ENCODE measurements at places on chromosomes 4 and X.

DNA sequence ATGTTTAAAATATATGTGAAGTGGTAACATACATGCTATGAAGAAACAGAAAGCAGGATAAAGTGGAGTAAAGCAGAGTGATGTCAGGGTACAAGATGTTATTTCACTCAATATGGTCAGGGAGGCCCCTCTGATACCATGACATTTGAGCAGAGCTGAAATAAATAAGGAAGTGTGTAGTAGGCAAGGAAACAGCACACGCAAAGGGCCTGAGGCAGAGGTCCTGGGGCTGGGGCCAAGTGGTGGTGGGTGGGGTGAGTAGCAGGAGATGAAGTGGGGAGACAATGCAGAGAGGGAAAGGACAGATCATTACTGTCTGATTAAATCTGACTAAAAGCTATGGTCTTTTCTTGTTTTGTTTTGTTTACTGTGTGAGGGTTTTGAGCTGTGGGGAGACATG lies 61.1 kb downstream of the FAM13A start:
- DNase-seq: no peak

DNA sequence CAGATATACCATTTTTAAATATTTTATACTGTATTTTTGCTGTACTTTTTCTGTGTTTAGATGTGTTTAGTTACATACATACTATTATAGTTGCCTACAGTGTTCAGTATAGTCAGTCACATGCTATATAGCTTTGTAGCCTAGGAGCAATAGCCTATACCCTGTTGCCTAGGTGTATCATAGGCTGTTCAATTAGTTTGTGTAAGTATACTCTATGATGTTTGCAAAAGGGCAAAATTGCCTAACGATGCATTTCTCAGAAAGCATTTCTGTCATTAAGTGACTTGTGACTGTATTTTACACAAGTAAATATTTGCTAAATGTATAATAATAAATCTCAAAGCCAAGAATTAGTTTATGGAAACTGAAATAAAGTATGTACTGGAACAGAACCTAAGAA lies 9.5 kb downstream of the ETFDH start:
- DNase-seq: no peak

DNA sequence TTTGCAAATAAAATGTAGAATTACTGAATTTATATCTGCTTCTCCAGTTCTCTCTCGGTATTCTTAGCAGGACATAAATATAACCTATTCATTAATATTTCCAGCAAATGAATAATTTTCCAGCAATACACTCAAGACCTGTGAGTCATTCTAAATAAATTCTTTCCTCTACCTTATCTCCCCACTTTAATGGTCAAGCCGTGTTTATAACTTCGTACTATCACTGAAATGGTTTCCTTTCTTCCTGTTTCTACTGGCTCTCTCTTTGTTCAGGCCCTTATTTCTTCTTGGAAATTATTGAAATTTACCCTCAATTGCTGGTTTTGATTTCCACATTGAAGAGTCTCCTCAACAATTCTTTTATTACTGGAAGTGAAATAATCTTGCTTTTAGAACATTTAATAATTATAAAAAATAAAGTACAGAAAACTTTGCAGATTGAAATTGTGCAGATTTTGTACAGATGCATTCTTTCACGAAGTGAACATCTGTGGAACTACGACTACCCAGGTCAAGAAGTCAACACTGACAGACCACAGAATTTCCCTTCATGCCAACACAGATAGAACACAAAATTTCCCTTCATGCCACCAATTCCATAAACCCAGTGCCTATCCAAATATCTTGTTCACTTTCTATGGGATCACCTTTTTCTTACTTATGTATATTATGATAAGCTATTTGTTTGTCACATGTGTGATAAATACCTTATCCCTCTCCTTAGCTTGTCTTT lies 205.7 kb downstream of the FAT4 start:
- DNase-seq: peak; percentile 7

- peak; percentile 21 for DNase-seq
Observed at GRCh38 chr4:169492436-169493163, 119.8 kb downstream of the NEK1 start.

DNA sequence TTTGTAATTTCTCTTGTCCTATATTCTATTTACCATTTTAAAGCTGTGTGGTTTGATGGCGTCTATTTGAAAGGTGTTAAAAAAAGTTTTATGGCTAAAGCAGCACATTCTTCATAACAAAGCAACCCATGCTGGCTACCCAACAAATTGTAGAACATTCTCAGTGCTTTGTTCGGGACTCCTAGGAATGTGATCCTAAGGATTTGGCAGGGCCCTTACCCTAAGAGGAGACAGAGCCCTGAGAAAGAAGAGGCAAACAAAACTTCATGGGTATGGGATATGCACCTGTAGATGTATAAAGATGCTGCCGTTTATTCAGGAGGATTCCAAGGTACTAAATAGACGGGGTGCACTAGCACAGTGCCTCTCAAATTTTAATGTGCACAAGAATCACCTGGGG lies 370.8 kb upstream of the DIPK2B start:
- no peak for DNase-seq

DNA sequence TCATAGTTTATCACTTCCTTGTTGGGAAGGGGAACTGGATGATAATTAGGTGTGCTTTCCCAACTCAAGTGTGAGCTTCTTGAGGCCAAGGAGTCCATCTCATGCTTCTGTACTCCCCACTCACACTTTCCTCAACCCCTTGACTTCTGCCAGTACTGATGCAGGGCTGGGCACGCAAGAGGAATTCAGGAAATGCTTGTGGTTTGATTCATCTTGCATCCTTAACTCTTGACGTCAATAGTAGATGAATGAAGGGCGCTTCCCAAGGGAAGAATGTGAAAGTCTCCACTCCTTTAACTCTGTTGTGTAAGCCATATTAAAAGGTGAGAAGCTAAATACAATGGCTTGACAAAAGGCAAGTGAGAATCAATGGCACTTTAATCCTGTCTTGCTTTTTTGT lies 101.8 kb downstream of the AGTR2 start:
- DNase-seq: peak; percentile 81

DNA sequence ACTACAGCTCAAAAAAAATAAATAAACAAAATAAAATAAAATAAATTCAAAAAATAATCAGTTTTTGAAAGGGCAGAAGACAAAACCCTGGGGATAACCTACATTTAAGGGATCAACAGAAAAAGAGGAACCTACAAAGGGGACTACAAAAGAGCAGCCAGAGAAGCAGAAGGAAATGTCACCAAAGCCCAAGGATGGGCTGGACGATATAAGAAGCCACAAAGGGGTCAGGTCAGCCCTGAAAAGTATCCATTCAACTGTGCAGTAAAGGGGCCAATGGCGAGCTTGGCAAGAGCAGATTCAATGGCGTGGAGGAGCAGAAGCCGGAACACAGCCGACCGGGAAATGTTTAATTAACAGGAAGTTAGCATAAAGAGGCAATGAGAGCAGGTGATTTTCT lies 16.9 kb downstream of the ACOT9 start:
- no peak for DNase-seq

GRCh38 chrX:122218666-122219065 lies 965.4 kb upstream of the GRIA3 start:
- DNase-seq: no peak

DNA sequence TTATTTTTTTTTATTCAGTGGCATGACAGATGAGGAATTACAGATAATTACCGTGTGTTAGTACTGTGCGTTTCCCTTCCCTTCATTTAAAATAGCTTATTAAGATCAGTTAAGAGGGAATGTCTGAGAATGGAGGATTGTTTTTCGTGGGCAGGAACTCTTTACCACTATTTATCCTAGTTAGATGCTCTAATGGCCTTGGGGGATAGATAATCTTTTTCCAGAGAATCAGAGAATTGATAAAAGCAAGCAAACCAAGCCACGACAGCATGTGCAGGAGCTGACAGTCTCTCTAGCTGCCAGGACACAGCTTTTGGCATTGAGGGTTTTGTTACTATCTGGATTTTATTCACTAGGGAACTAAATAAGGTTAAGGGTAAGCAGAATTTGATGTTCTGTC lies 128.7 kb downstream of the DCLK2 start:
- no peak for DNase-seq

DNA sequence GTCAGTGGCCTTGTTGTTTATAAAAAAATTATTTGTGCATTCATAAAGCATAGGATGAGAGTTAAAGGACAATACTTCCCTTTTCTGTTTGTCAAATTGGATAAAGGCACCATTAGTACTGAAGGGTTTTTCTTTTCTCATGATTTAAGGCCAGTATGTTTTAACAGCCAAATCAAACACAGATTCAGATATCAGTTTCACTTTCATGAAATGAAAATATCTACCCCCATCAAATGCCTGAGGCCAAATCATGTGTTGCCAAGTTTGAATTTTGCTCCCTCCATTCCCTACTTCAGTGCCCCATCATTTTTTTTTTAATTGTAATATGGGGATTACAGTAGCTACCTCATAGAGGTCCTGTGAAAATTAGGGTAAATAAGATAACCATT lies 745.9 kb downstream of the RPA4 start:
- DNase-seq: no peak

GRCh38 chr4:48022192-48022799 lies 5.7 kb downstream of the NIPAL1 start:
- no peak for DNase-seq

DNA sequence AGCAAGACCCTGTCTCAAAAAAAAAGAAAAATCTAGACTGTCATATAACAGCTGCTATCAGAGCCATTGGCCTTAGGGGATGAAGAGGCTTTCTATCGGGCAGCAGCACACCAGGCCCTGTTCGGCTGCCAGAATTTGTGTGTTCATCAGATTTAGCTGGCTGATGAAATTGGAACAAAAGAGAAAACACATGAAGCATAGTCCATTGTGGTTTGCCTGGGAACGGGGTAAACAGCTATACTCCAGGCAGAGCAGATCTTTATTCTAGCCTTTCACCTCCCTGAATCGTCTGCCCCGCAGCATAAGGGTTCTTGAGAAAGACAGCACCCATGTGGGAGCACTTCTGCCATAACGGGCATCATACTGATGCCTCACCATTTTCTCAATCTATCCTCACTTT lies 11.6 kb downstream of the TKTL1 start:
- no peak for DNase-seq

DNA sequence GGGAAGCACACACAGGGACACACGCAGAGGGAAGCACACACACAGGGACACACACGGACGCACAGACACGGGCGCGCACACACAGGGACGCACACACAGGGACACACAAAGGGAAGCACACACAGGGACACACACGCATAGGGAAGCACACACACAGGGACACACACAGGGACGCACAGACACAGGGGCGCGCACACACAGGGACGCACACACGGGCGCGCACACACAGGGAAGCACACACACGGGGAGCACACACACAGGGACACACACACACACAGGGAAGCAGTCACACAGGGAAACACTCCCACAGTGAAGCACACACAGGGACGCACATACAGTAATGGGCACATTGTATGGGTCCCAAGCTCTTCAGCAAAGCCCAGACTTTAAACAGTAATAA lies 685.3 kb downstream of the TRIML1 start:
- no peak for DNase-seq

- no peak for DNase-seq
Observed at GRCh38 chr4:126954537-126955291, 678.0 kb upstream of the INTU start.

GRCh38 chrX:56729152-56729850 lies at the start of gene NBDY:
Gene NBDY, plus strand, starts transcription at chrX:56729243. Its CDS starts 111 bp downstream, at chrX:56729354.
- DNase-seq: peak; percentile 14

DNA sequence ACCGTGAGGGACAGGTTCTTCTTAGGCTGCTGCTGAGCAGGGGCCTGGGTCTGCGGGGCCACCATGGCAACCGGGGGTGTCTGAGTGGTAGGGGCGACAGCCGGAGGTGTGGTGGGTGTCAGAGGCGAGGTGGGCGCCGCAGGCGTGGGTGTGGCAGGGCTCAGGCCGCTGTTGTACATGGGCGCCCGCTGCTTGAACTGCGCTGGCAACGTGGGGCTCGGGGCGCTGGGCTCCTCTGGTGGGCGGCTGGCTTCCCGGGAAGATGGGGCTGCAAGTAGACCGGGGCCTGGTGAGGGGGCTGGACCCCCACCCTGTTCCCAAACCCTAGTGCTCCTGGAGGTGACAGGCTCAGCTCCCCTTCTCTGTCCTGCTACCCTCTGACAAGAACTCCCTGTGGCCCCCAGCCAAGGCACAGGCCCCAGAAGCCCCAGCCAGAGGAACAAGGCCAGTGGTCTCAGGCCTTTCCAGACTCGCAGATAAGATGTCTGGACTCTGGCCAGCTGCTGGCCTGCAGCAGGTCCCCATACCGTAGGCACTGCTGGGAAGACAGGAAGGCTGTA lies 24.8 kb downstream of the NELFA start:
- no peak for DNase-seq
